Coronary artery (tissue), 2 donors: ENCODE measurements at places on chromosomes 7 and 10.

- no peak for DNase-seq
These were observed 39.0 kb downstream of the HTR5A start for GRCh38 chr7:155109121-155109520.

DNA sequence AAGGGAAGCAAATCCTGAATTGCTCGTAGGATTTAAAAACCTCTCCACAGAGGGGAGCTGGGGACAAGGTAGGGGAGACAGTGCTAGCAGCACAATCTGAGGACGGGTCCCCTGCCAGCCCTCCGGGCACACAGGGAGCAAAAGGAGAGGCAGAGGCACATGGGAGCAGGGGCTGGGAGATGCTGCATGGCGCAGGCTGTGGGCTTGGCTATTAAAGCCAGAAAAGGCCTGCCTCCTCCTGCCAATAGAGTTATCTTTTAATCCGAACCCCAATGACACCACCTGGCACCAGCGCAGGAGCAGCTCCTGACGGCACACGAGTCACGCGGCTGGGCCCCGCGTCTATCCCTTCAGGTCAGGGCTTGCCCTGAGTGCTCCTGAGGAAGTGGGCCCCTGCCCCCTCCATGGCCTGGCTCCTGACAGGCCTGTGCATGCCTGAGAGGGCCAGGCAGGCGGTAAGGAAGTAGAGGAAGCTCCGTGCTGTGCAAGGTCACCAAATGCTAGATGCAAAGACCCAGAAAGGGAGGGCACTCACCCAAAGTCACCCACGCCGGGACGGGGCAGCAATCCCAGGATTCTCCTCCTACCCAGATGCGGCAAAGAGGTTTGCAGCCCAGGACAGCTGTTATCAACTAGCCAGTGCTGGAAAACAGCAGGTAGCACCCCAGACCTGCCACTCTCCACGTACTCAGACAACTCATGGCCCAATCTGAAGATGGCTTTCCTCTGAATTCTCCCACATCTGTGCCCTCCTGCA, 28.1 kb downstream of the DLG5 start:
- DNase-seq = no peak

- no peak for DNase-seq
These were observed 272.6 kb downstream of the FGFR2 start for GRCh38 chr10:121325490-121326231.

DNA sequence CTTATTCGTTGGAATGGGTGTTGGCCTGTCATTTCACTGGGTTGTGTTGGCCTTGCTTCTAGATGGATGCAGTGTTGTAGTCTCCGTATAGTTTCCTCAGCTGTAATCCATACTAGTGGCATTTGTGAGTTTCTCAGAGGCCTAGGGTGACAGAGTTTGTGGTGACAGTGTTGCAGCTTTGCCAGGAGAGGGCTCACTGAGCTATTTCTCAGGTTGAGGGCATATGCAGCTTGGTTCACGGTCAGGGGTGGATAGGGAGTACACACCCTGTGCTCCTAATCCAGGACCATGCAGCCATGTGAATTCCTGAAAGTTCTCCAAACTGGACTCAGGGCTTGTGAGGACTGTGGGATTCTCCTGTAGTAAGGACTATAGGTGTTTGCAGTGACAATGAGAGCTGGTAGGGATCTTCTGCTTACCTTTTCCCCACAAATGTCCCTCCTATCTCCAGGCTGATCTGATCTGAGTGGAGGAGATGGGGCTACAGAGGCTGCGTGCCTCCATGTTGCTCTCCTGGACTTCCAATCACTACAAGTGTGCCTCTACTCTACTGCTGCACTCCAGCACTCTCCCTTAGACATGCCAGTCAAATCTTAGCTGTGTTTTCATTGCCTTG, 229.0 kb downstream of the STK31 start:
- no peak for DNase-seq

DNA sequence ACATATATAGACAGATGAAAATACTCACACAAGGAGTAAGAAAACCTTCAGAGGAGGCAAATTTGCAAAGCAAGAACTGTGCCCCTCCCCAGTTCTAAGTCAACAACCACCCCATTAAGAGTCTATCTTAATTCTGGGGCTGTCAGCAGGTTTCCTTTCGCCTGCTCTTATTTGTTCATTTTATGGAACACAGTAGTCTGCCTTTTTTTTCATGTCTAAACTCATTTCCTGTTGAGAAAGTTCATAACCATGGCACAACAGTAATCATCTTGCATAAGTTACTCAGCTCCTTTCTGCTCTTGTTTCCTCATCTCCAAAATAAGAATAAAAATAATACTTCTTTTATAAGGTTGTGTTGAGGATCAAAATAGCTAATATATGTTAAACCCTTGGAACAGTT, 25.8 kb upstream of the AMPH start:
- DNase-seq = no peak

DNA sequence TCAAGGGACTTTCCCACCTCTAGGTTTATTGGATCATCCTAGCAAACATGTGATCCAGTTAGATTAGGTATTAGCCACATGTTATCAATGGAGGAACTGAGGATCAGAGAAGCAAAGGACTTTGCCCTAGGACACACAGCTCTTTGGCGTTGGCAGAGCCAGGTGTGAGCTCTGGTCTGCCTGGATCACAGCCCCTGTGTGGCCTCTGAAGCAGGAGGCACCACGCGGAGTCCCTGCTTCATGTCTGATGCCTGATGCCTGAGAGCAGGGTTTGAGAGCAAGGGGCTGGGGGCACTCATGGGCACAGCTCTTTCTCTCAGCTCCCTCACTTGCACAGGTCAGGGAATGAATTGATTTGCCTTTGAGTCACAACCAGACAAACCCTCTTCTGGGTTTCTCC, 64.7 kb upstream of the CTBP2 start:
- DNase-seq = no peak

DNA sequence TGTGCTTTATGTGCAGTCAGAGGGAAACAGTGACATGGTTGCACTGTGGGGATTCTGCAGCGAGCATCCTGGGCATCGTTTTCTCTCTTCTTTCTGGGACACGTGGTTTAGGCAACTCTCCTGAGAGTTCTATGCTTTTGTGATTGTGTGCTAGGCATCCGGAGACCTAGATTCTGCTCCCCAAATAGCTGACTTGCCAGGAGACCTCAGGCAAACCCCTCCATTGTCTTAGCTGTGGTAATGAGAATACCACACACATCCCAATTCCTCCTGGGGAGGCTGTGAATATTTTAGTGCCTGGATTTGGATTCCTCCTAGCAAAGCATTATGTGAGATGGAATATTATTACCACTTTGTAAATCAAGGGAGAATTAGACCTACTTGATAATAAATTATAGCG, 611.9 kb upstream of the C7orf33 start:
- DNase-seq = no peak

- no peak for DNase-seq
These were observed 65.0 kb downstream of the RBM33 start for GRCh38 chr7:155709453-155709852.

- no peak for DNase-seq
These were observed 143.7 kb downstream of the CREB5 start for GRCh38 chr7:28556025-28556424.

GRCh38 chr7:22607180-22607579, 107.2 kb upstream of the STEAP1B start:
- DNase-seq = no peak
